ENCODE measurements at places on chromosomes 5 and 9.

- DNase-seq: no peak
Measured at GRCh38 chr5:142192286-142193113, 83.9 kb downstream of the NDFIP1 start.

DNA sequence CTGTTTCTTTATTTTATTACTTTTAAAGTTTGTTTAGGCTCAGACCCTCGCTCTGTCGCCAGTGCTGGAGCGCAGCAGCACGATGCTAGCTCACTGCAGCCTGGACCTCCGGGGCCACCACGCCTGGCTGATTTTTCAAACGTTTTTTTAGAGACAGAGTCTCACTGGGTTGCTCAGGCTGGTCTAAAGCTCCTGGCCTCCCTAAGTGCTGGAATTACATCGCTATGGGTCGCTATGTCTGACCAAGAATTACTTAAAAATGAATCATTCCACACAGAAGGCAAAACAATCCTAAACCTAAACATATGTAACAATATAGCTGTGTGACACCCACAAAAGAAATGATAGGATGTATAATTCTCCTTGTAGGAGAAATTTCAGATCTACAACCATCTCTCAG lies 86.9 kb upstream of the SIMC1 start:
- no peak for DNase-seq

- no peak for DNase-seq
Measured at GRCh38 chr5:77937015-77937908, 161.1 kb upstream of the TBCA start.

- DNase-seq: no peak
Measured at GRCh38 chr9:92711146-92711545, 41.2 kb upstream of the IPPK start.

GRCh38 chr9:98890256-98890655 lies 53.5 kb upstream of the COL15A1 start:
- no peak for DNase-seq

DNA sequence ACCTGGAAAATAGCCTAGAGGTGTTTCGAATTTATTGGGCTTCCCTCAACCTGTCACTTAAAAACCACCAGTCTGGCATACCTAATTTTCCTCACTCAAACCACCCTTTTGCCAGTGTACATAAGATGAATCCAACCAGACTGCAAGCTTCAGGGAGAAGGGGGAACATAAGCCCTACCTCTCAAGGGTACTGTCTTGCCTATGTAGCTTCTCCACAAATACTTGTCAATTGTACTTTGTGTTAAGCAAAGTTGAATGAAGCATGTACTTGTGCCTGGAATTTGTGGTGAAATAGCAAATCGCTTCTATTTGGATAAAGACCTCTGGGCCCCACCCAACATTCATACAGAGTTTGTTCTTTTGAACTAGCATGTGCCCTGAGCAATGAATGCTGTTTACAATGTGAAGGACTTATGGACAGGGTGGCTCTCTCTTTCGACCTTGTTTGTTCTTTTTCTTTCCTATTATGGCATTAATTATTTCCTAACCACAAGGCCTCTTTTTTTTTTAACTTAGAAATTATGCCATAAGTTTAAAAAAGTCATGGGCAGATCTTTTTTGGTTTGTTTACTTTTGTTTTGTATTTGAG lies 580.2 kb downstream of the EBF1 start:
- no peak for DNase-seq
